ENCODE measurements at places on chromosomes 6 and 20.

DNA sequence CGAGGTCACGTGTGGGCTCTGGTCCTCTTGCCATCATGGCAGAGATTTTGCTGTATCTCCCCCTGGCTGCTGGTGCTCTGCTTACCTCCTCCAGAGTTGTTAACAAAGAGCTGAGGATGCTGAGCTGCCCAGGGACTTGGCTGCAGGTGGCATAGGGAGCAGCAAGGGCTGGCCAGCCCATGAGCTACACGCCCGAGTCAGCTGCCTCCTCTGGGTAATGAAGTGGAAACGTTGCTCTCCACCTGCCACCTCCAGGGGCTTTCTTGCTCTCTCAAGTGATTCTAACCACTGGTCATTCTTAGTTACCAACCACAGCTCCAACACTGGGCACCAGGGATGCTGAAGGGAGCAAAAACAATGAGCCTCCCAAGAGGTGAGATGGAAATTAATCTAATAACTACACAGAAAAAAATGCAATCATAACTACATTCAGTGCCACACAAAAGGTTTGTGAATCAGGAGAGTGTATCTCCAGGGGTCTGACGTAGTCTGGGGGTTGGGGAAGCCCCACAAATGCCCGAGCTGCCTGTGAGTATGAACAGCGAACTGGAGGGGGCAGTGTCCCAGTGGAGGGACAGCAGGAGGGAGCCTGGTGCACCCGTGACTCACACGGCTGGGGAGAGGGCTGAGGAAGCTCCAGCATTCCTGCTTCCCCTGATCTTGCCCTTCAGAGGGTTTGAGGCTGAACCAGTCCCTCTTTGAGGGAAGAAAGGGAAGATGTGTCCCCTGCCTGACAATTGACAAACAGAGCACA is 78.7 kb downstream of the CDH26 start:
- no peak for DNase-seq

- DNase-seq: no peak
These were observed 61.7 kb downstream of the UTRN start for GRCh38 chr6:144346719-144347447.

DNA sequence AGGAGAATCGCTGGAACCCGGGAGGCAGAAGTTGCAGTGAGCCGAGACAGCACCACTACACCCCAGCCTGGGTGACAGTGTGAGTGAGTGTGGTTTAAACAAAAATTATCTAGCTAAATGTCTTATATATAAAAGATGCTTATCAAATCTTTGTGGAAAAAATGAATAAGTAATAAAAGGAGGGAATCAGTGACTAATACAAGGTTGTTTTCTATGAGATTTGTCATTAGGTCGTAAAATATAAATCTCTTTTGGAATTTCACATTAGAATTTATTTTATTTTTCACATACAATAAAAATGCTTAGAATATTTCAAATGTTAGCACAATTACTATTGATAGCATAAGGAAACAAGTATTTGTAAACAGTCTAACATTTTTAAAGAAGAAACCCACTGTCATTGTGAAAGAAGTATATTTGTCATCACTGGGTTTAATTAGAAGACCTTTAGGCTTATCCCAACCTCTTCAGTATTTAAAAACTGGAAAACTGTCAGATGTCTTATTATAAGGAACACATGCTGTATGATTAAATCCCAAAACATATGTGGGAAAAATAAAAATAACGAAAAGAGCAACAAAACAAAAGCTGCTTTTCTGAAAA is 47.1 kb downstream of the ASCC3 start:
- DNase-seq: no peak

DNA sequence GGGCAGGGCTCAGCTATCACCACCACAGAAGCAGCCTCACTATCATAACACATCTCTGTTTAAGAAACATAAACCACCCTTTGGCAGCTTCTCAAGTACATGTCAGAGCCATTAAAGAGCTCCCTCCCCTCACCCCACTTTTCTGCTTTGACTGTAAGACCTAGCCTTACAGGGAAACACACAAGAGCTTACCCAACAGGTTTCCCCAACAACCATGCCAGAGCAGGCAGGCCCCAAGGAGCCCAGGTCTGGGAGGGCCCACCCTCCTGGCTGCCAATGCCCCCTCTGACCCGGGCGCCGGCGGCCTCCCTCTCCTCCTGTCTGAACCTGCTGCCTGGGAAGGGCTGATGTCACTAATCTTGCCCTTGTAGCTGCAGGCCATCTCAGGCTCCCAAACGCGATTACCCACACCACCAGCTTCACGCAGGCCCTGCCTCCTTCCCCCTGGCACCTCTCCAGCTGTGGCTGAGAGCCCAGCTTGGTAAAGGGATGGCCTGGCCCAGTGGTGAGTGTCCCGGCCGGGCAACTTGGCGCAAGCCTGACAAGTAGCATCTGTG is 402.0 kb downstream of the MAFB start:
- no peak for DNase-seq

DNA sequence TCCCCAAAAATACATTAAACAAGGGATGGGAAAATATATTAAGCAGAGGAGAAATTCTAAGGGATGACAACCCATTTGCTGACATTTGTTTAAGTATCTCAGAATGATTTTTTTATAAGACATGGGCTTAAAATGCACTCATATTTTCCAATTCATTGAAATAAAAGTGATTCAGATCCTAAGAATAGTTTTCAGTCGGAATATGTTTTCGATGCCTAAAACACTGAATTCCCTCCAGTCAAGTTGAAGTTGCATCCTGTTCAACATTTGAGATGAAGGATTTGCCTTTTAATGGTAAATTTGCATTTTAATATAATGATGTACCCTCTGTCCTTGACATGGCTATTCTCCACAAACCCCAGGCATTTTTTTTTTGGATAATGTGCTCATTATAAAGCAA is 79.3 kb downstream of the PTCHD4 start:
- no peak for DNase-seq

GRCh38 chr20:7264137-7264536 is 496.7 kb downstream of the BMP2 start:
- DNase-seq: no peak

DNA sequence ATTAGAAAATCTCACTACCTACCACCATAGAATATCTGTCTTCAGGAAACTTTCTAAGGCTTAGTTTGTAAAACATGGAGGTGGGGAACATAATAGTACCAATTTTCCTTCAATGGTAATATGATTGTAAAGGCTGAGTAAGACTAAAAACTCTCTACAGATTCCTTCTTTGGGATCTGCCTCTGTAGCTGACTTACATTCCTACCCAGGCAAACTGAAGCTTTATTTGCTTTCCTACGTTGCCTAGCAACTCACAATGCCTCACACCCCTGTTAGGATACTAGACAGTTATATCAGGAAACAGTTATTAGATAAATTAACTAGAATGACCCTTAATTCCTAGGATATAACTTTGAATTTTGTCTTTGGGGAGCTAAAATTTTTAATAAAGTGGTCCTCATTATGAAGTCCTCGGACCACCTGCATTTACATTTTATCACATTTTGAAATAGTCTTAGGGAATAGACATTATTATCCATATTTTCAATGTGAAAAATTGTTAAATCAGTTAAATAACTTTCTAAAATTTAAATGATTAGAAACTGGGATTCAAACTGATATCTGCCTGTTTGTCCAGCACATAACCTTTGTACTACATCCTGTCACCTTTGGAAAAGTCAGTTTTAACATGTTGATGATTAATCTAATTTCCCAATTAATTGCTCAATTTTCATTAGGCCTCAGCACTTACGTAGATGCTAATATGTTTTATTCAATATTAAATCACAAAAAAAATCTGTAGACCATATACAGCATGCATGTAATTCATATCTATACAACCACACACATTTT is 591.4 kb downstream of the RNF144B start:
- DNase-seq: no peak

- DNase-seq: no peak
These were observed 44.9 kb upstream of the DST start for GRCh38 chr6:56687551-56687950.

DNA sequence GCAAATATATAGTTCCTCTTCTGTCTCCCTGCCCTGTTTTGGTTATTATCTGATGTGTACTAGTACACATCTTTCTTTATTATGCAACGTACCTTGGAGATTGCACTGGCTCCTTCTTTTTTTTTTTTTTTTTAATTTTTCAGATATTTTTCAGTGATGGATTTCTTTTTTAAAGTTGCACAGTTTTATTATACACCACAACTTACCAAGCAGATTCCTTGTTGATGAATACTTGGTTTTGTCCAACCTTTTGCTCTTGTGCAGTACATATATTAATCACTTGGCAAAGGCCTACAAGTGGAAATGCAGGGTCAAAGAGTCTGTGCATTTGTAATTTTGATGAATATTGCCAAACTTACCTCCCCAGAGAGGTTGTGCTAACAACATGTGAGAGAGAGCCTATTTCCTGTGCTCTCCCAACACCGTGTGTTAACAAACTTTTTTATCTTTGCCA is 50.1 kb upstream of the RNF24 start:
- DNase-seq: no peak

DNA sequence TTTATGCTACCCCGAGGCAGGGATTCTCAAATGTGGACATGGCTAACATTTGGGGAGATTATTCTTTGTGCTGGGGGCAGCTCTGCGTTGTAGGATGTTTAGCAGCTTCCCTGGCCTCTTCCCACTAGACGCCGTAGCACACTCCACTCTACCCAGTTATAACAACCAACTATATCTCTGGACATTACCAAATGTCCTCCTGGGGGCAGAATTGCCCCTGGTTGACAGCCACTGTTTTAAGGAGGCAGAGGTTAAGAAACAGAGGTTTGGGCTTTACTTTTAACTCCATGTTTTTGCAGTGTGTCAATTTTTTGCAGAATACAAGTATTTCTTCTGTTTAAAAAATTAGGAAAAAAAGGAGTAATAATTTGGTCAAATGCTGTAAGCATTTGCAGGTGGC is 56.2 kb upstream of the BMP6 start:
- DNase-seq: no peak

DNA sequence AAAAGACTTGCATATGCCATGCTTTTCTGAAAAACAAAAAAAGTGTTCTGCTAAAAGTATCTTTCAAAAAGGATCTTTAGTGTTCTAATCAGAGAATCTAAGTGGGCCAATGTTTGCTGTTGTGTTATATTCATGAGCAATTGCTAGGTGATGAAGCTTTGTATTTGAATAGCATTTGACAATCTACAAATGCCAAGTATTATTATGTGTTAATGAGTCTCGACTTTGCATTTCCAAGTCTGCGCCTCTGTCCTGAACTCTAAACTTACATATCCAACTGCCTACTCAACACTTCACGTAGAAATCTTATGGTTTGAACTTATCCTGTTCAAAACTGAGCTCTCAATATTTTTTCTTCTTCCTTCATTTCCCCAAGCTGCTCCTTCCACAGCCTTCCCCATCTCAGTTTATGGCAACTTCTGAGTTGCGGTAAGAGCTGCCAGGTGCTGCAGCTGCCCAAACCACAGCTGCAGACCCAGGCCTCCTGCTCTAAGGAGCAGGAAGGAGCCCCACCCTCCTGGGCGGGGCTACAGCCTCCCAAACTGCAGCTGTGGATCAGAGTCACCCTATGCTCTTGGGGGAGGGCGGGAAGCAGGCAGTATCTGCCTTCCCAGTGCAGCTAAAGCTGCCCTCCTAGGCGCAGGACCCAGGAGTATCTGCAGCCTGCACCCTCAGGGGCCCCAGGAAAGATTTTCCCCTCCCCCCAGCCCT is 16.7 kb upstream of the MAK start:
- no peak for DNase-seq

DNA sequence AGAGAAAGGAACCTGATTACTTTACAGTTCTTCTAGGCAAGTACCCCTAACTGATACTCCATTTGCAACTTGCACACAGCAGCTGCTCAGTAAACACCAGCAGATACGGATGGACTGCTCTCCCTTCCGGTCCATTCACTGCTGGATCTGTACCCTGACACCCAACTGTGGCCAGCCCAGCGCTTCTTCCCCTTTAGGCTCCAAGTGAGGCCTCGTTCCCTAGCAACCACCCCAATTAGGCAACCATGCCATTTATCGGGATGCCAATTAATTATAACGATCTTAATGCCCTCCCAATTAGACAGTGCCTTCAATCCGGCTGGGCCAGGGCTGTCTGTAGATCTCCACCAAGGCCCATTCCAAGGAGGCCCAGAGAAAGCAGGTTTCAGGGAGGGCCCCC is 3.2 kb downstream of the SULF2 start:
- DNase-seq: no peak

- no peak for DNase-seq
These were observed 512.5 kb downstream of the BCKDHB start for GRCh38 chr6:80618953-80619352.

- DNase-seq: no peak
These were observed 67.5 kb downstream of the KCNQ5 start for GRCh38 chr6:72689107-72689954.

GRCh38 chr6:53894091-53894490 is 99.3 kb downstream of the LRRC1 start:
- no peak for DNase-seq

GRCh38 chr6:30793521-30794194 is 49.3 kb upstream of the IER3 start:
- DNase-seq: no peak

DNA sequence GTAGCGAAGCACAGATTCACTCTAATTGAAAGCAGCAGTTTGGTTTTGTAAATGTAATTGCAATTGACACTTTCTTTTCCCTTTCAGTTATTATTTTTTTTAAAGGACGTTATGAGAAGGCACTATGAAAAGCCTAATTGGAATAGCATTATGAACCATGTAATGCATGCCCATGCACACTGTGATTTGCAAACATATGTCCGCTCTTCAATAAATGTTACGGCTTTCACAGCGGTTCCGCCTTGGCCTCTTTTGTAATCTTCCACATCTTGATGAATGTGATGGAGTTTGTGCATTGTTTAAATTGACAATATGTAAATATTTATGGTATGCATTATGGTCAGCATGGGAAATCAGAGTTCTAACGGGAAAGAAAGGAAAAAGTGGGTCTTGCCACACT is 61.3 kb downstream of the SAMD5 start:
- DNase-seq: no peak

- no peak for DNase-seq
These were observed 27.8 kb upstream of the VGLL2 start for GRCh38 chr6:117237561-117237960.

DNA sequence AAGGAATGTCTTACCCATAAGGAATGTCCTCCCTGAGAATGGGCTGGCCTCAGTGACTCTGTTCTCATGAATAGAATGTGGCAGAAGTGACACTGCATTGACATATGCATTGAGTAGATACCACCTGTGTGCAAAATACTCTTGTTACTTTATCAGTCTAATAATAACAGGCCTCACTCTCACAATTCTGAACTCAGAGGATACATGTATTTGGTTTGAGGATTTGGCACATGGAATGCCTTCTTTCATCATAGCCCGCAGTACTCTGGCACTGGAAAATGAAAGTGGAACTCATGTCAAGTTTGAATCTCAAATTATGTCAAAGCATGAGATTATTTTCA is 52.9 kb upstream of the PLCB4 start:
- no peak for DNase-seq

DNA sequence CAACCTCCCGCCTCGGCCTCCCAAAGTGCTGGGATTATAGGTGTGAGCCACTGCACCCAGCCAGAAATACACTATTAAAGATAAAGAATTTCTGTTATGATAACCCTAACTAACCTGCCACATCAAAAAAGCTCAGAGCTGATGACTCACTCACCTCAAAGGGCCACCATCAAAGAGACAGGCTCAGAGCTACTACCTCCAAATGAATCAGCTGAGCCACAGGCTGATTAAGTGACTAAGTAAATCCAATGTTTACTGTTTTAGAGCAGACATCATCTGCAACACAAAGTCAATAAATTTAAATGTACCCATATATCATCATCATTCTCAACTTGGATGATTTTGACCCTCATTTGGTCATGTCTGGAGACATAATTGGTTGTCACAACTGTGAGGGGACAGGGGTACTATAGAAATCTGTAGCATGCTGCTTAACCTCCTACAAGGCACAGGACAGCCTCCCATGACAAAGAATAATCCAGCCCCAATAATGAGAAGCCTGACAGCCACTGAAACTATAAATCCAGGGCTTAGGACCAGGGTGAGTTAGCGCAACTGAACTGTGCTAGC is 106.5 kb downstream of the ATP9A start:
- DNase-seq: no peak
